ENCODE measurements at places on chromosomes 5 and 9. TPM values are rescaled to one million over a fixed set of nuclear protein-coding genes. Genes with fewer than 3 reads are reported as not detected.

Gene RNF14
- 34.1 TPM for total RNA-seq

Gene EPB41L4B
- total RNA-seq: 0.34 TPM

Gene PROB1
- total RNA-seq: 4.1 TPM

Gene IFNE
- not detected for total RNA-seq

Gene PSAT1
- total RNA-seq: 174 TPM

Gene SLC25A2
- total RNA-seq: not detected

Gene PCDHB2
- not detected for total RNA-seq

Gene FCN2
- total RNA-seq: not detected
